ENCODE measurements at places on chromosomes 7 and 10. TPM values are rescaled to one million over a fixed set of nuclear protein-coding genes. Genes with fewer than 3 reads are reported as not detected.

AFAP1L2 gene
- 1.2 TPM for total RNA-seq

ZNF239 gene
- 4.4 TPM for total RNA-seq

TRIL gene
- total RNA-seq: not detected

SDK1 gene
- 1.6 TPM for total RNA-seq

TMEM168 gene
- total RNA-seq: 13.1 TPM

GPR37 gene
- 0.79 TPM for total RNA-seq

CPEB3 gene
- 0.43 TPM for total RNA-seq

- no peak for DNase-seq
These were observed 64.0 kb upstream of the CTTNBP2 start for GRCh38 chr7:117937049-117937752.

GRCh38 chr10:72097448-72098300, 9.3 kb upstream of the SPOCK2 start:
- DNase-seq: peak; percentile 91

DNA sequence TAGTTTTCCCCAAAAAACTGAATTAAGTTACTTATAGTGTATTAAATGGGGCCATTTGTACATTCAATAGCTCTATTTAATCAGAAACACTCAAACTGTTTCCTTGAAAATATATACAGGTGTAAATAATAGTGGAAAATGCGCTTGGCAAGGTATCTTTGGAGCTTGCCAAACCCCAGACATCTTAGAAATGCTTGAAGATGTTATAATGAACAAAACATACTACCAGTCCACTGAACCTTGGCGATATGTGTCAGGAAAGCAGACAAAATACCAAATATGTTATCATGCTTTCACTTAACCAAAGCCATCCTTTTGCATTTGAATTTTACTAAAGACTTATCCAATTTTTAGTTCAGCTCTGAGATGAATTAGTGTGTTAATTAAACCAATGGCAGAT, 352.7 kb upstream of the SEMA3A start:
- DNase-seq: no peak

GRCh38 chr7:151255390-151255789, 6.9 kb upstream of the SMARCD3 start:
- DNase-seq: no peak

DNA sequence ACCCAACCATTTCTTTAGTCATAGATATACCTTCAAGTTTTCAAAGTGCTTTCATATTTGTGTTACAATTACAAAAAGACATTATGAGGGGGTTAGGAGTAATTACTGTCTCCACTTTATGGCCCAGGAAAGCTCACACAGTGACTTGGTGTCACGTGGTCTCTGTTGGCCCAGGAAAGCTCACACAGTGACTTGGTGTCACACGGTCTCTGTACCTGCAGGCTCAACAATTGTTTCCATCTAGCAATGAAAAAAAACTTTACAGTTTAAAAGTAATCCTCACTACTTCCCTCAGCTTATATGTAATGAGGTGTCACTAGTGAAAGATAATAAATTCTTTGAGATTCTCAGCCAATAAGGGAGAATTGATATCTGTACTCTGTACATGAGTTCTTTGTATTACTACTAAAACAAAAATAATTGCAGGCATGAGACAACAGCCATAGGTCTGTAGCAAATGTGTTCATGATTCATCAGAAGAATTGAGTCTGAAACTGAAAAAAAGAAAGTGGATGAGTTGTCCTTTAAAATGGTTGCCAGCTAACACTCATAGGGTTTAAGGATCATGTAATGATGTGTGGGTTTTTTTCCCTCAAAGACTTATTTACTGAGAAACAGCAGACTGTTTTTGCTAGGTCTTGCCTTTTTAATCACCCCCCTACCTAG, 10.9 kb downstream of the OGDH start:
- DNase-seq: peak; percentile 62

DNA sequence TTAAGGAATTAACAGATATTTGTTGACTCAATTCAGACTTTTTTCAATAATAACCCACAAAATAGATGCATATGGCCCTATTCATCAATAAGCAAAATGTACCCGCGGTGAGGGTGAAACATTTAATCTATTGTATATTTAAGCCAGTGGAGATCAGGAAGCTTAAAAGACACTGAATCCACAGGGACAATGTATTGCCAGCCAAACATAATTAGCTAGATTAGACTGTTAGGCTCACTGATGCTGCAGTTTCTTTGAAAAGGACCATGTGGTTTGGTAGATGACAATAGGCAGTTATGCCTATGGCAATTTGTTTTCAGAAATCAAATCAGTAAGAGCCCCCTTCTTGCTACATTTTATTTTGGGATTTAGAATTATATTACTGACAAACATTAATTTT, 87.3 kb upstream of the PLXDC2 start:
- DNase-seq: no peak

GRCh38 chr10:129476431-129476830, 9.4 kb downstream of the MGMT start:
- DNase-seq: no peak

- no peak for DNase-seq
These were observed 1.4 kb downstream of the LANCL2 start for GRCh38 chr7:55366461-55367070.

DNA sequence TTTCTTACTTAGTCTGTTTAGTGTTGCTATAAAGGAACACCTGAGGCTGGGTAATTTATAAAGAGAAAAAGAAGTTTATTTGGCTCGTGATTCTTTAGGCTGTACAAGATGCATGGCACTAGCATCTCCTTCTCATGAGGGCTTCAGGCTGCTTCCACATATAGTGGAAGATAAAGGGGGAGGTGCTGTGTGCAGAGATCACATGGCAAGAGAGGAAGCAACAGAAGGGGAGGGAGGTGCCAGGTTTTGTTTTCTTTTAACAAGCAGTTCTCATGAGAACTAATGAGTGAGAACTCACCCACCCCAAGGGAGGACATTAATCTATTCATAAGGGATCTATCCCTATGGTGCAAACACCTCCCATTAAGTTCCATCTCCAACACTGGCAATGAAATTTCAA, 17.3 kb downstream of the CYP2E1 start:
- DNase-seq: no peak

- no peak for DNase-seq
These were observed 271.6 kb downstream of the RPS24 start for GRCh38 chr10:78305311-78305710.

DNA sequence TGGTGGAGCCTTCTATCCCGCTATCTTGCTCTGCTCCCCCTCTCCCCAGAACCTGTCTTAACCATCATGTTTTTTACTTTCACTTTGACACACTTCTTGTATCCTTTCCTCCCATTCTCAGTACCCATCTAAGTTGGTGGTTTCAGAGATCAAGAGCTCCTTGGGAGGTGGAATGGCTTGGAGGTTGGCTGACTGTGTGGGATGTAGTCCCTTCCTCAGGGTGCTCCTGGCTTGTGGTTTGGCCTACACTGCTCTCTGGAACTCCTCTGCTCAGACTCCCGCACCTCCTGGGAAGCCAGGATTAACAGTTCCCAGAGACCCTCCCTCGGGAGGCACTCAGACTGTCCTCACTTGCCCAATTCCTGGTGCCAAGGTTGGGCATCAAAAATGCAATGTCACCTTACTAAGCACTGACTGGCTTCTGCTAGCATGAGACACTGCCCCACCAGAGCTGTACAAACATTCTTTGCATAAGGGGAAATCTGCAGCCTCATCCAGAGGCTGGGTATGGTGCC, 93.1 kb upstream of the NAMPT start:
- DNase-seq: peak; percentile 51

GRCh38 chr10:72736828-72737220, 44.9 kb downstream of the MCU start:
- DNase-seq: no peak

DNA sequence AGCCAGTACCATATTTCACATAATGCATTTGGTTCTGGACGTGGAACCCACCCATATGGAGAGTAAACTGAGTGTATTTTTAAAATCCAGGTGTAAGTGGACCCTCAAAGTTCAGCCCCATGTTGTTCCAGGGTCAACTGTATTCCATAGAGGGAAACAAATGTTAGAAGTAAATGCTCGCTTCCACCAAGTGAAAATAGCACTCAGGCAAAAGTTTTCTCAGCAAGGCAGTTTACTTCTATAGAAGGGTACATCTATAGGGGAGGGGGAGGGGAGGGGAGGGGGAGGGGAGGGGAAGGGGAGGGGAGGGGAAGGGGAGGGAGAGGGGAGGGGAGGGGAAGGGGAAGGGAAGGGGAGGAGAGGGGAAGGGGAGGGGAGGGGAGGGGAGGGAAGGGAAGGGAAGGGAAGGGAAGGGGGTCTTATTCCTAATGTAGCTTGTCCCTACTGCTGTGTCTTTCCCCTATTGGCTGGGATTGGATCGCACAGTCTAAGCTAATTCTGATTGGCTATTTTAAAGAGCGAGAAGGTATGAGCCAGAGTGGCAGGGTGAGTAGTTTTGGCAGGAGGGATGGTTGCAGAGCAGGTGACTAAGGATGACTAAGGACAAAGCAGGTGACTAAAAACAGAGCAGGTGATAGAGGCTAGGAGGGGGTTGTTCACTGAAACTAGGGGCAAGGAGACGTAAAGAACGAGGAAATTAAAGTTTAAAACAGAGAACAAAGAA, 29.1 kb downstream of the GARIN1A start:
- no peak for DNase-seq

- no peak for DNase-seq
These were observed 86.9 kb downstream of the AOAH start for GRCh38 chr7:36637417-36637816.

GRCh38 chr7:36951257-36951697, 227.0 kb upstream of the AOAH start:
- DNase-seq: no peak

DNA sequence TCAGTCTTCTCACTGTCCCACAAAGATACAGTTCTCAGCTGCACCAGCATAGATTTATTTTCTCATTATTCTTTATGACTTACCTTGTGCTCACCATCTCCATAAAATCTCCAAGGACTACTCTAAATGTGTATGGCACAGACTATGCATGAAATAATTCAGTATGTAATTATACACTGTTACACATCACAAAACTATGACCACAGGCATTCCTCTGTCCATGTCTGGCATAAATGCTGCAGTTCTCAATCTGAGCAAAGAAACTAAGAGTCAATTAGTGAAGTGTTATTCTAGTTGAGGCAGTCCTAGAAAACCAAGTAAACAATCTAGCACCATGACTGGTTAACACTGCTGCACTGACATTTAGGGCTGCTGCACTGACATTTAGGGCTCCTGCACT, 2.7 kb downstream of the CYCS start:
- DNase-seq: no peak

DNA sequence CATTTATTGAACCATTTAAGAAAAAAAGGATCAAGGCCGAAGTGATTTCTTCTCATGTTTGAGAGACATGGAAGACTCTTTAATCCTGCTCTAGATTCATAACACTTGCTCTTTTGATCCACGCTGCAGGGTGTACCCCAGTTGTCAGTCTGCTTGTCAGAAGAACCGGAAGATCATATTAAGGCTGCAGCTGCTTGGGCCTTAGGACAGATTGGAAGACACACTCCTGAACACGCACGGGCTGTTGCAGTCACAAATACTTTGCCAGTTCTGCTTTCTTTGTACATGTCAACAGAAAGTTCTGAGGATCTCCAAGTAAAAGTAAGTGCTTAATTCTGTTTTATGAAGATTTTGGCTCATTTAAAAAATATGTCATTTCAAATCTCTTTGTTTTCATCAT, 46.3 kb downstream of the SPAG6 start:
- no peak for DNase-seq

GRCh38 chr7:122975341-122975740, 20.2 kb downstream of the TAS2R16 start:
- peak; percentile 97 for DNase-seq

DNA sequence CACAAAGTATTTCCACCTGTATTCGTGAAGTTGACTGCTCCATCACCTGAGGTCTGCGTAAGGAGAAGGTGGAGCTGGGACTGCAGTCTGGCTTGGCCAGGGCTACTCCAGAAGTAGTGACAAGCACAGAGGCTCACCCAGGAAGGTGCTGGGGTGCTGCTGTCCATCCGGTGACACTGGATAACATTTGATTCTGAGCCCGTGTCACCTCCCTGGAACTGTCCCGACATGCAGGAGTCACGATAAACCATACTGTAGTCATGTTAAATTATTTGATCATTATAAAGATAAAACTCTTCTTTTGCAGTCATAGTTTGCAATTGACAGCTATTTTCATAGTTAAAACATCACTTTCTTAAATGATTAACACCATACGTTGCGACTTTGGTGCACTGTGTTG, 28.7 kb upstream of the GALNTL5 start:
- no peak for DNase-seq

DNA sequence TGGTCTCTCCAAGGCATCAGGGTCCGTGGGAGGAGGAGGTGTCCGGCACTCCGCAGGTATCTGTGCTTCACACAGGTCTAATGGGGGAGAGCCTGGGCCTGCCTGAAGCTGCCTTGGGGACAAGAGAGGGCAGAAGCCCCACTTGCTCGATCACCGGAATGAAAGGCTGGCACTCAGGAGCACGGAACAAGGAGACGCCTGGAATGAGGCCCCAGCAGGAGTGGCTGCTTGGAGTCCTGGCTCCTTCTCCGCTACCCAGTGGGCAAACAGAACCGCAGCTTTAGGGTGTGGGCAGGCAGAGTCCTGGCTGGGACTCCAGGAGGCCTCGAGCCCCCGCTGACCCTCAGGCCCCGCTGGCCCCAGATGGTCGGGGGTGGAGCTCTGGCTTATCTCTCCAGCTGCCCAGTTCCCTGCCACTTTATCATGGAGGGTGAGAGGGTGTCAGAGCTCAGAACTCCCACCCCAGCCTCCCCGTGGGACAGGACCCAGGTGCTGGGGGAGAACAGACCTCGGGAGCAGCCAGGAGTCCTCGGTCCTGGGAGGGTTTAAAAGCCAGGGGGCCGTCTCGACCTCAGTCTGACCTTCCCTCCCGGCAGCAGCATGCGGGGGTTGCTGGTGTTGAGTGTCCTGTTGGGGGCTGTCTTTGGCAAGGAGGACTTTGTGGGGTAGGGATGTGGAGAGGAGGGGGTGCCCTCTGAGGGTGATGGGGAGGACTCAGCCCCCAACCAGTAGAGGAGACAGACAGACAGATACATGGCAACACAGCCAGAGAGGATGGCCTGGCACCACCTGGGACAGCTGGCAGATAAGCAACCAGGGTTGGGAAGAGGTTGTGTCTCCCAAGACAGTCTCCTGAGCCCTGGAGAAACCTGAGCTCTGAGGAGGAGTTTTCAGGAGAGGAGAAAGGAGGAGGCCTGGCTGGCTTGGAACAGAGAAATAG, at the start of gene CPA1:
Gene CPA1, plus strand, starts transcription at position 574 of the 940 bp plus-strand sequence. Its CDS starts 27 bp downstream, at position 601.
- no peak for DNase-seq

DNA sequence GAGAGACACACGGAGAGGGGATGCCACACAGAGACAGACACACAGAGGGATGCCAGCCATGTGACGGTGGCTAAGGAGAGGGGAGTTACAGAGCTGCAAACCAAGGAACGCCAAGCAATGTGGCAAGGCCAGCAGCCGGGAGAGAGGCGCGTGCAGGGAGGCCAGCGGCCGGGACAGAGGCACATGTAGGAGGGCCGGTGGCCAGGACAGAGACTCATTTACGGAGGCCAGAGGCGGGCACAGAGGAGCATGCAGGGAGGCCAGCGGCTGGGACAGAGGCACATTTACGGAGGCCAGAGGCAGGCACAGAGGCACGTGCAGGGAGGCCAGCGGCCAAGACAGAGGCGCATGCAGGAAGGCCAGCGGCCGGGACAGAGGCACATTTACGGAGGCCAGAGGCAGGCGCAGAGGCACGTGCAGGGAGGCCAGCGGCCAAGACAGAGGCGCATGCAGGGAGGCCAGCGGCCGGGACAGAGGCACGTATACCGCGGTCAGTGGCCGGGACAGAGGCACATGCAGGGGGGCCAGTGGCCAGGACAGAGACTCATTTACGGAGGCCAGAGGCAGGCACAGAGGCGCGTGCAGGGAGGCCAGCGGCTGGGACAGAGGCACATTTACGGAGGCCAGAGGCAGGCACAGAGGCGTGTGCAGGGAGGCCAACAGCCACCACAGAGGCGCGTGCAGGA, 40.4 kb downstream of the INSIG1 start:
- DNase-seq: no peak

All from HT1080 (cell line).